Left cardiac atrium (tissue), 4 donors: ENCODE measurements at places on chromosomes 7 and 10. TPM values are rescaled to one million over a fixed set of nuclear protein-coding genes. Genes with fewer than 3 reads are reported as not detected.
A peak's percentile ranks its signal among the peaks of the same experiment; 100 is the strongest.

DNA sequence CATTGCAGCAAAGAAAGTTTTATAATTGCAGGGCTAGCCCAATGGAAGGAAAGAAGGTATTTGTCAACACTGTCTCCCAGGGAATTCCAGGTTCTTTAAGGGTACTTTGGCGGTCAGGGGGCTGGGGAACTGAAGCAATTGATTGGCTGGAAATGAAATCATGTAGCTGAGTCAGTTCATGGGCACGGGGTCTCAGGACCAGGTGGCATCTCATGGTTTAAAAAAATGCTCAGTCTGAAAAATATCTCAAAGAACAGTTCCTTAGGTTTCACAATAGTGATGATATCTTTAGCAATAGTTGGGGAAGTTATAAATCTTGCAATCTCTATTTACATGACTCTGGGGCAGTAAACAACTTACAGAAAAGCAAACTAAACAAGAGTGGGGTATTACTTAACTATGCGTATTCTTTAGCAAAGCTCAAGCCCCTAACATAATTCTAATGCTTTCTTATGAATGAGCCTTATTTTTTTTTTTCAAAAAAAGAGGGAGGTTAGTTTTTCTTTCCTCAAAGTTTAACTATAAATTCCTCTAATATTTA is 376.9 kb upstream of the NRG3 start:
- no peak for DNase-seq

- DNase-seq, result no peak
Observed at GRCh38 chr7:136183981-136184380, 206.8 kb upstream of the MTPN start.

DNA sequence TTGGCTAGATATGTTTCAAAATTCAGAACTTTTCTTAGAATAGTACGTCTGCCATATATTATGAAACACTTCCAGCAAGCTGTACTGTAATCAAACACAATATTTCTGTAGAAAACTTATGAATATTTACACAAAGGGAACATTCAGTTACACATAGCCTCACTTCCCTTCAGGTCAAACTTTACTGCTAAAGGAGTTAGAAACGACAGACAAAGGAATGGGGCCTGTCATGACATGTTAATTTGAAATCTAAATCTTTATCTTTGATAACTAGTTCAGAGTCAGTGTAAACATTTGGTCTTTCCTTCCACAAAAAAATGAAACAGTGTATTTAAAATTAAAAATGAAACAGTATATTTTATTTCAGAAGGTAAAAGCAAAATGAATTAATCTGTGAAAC is 1.0 kb upstream of the CROT start:
- DNase-seq, result no peak

GRCh38 chr7:36011588-36011965 is 141.5 kb upstream of the EEPD1 start:
- no peak for DNase-seq

DNA sequence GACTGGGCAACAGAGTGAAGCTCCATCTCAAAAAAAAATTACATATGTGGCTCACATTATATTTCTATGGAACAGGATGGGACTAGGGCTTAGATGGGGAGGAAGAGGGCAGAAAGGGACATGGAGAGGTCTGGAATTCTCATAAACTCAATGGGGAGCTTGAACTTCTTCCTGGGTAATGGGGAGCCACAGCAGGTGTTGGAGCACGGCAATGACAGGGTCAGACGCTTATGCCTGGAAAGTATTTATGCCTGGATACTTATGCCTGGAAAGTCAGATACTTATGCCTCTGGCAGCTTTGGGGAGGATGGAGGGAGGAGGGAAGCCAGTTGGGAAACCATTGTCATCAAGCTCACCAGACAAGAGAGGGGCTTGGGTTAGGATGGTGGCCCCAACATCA is 36.8 kb downstream of the TMEM130 start:
- no peak for DNase-seq

GRCh38 chr10:110460111-110460809 is 37.4 kb upstream of the DUSP5 start:
- DNase-seq, result peak; percentile 55

GRCh38 chr10:34018129-34018528 is 683.7 kb upstream of the NRP1 start:
- no peak for DNase-seq

- no peak for DNase-seq
Observed at GRCh38 chr10:87767253-87767652, 50.8 kb downstream of the ATAD1 start.

GRCh38 chr7:157335991-157336382 is 817 bp upstream of the DNAJB6 start:
- no peak for DNase-seq

The ALOX5 gene
- 13.8 TPM for total RNA-seq
